Effector memory CD4-positive, alpha-beta T cell (primary cell): ENCODE measurements at places on chromosomes 16 and 17.
A peak's percentile ranks its signal among the peaks of the same experiment; 100 is the strongest.

DNA sequence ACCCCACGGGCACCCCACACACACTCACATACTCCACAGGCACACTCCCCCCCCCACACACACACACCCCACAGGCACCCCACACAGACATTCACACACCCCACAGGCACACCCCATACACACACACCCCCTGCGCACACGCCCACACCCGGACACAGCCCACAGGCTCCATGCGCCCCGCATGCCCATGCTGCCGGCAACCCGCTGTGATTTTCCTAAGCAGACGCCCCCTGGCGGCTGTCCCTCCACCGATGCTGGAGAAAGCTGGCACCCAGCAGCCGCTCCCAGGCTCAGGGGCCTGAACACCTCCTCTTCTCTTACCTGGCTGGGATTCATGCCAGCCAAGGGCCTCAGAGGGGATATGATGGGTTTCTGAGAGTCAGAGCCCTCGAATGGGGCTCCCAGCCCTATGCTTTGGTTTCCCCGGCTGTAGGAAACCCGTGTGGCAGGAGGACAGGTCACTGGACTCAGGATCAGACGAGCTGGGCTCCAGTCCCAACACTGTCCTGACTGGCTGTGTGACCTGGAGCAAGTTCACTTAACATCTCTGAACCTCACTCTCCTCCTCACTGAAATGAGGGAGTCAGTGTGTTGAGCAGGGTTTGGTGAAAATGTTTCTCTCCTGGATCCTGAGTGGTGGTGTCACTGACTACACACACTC lies 19.6 kb upstream of the TNFRSF13B start:
- DNase-seq = peak; percentile 45

- no peak for DNase-seq
Observed at GRCh38 chr17:10556301-10557005, 7.0 kb upstream of the MYH2 start.

DNA sequence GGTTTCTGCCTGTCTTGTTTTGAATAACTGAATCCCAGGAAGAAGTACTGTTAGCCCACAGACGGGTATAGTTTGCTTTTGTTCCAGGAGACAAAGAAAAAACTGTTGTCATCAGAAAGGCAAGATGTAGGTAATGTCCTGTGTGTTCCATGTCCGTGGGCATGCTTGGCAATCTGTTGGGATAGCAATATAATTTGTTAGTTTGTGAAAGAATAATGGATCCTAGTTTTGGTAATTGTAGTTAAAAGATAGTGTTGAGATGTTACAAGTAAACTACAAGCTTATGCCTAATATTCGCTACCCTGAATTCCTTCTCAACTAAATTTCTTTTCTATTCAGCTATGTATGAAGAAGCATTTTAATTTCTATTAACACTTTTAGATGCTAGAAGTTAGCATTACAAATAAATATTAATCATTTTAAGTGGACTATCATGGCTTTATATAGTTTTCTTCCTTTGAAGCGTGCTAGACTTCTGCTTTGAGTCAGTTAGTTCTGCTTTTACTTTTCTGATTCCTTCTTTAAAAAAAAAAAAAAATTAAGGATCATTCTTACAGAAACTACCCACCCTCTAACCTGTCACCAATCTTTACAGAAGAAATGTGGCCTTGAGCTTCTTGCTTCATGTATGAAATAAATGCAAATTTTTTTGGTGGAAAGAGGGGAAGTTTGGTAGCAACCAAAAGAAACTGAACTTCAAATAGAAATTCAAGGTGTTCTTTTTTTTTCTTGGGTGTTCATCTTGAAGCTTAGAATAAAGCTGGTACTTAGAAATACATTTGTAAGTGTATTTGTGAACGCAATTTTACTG lies 2.4 kb downstream of the EVI2A start:
- no peak for DNase-seq

- DNase-seq = no peak
Observed at GRCh38 chr16:77928096-77928495, 94.3 kb upstream of the CLEC3A start.

- no peak for DNase-seq
Observed at GRCh38 chr17:4514206-4514605, 15.5 kb downstream of the SPNS2 start.

DNA sequence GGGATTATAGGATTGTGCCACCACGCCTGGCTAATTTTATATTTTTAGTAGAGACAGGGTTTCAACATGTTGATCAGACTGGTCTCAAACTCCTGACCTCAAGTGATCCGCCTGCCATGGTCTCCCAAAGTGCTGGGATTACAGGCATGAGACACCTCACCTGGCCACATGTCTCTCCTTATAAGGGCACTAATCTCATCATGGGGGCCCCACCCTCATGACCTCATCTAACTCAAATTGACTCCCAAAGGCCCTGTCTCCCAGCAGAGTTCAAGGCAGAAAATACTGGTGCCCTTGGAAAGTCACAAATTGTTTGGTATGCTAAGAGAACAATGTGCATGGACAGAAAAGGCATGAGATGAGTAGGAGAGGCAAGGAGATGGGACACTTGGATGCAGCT lies 49.3 kb upstream of the GRIN2A start:
- no peak for DNase-seq

GRCh38 chr17:73912373-73912746 lies 268.1 kb upstream of the SDK2 start:
- no peak for DNase-seq

DNA sequence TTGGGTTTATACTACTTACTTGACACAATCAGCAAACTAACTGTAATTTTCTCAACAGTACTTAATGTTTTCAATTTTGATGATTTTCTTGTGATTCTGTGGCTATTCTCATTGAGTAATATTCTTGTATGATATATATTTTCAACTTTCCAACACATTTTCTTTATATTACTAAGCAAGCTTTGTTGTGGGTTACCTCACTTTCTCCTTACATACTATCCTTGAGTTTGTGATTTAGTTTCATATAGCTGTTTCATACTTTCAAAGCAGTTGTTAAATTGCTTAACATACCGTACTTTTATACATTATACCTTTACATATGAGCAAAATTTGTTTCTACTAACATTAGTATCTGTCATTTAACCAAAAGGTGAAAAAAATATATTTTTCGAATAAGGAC lies 197.1 kb downstream of the BCAS3 start:
- no peak for DNase-seq

GRCh38 chr16:27966756-27967155 lies 96.8 kb downstream of the GSG1L start:
- DNase-seq = no peak

GRCh38 chr16:54911079-54911478 lies 19.6 kb upstream of the IRX5 start:
- no peak for DNase-seq

DNA sequence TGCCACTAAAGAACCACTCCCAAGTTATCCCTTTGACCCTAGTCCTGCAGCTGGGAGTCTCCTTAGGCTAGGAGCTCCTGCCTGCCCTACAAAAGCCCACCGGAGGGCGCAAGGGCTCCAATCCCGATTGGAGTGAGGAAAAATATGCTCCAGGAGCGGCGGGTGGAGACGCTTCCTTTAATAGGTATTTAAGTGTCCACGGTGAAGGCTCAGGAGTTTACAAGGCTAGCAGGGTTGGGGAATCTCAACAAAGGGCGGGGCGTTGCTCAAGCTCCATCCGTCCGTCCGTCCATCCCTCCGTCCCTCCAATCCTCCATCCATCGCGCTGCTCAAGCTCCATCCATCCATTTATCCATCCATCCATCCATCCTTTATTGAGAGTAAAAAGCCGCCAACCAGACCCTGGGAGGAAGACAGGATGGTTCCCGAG lies 556 bp upstream of the SPNS1 start:
- DNase-seq = no peak

DNA sequence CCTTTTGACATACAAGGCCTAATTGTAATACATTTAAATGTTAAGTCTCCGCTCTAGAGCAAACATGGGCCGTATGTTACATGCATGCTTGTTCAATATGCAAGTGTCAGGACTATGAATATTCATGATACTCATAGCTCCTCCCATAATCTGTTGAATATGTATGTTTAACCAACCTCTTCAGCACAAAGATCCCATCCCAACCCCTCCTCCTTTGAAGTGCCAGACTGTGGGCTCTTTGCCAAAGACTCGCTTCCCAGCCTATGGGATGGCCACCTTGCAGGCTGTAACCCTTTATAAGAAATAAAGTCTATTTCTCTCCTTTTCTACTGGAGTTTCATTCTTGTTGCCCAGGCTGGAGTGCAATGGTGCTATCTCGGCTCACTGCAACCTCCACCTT lies 156.2 kb downstream of the ABCC12 start:
- DNase-seq = no peak

DNA sequence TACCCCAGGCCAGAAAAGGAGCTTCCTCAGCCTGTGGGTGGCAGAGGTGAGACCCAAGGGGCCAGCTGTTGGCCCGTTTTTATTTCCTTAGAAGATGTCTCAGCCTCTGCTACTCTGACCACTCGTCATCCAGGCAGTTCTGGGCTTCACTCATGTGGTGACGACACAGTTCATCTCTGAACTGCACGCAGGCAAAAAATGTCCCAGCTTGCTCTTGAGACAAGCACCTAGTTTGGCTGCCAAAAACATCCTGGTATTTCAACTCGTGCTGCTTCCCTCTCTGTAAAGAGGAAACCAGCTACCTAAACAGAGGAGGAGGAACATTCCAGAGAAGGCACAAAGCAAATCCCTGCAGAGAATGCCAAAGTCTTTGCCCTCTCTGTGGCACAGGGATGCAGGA lies 125.7 kb downstream of the XYLT1 start:
- no peak for DNase-seq

GRCh38 chr16:52592778-52593177 lies 45.8 kb upstream of the TOX3 start:
- DNase-seq = no peak

DNA sequence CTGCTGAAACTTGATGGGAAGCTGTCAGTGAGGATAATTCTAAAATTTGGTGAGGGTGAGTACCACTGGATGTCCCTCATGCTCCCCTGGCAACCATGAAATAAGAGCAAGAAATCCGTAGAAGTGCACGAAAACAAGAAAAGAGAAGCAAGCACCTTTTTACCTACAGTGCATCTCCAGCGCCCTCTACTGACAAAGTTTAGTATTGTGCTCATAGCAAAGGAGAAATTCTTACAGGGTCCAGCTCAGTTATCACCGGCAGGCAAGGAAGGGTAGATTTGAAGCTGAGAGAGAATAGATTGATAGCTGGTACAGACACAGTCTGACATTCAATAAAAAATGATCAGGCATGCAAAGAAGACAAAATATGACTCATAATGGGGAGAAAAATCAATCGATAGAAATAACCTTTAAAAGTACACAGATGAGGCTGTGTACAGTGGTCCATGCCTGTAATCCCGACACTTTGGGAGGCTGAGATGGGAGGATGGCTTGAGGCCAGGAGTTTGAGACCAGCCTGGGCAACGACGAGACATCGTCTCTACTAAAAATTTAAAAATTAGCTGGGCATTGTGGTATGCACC lies 28.3 kb upstream of the TEX2 start:
- DNase-seq = no peak

GRCh38 chr17:40452921-40453378 lies 9.7 kb downstream of the IGFBP4 start:
- DNase-seq = no peak

- DNase-seq = no peak
Observed at GRCh38 chr16:10321407-10322387, 64.2 kb upstream of the ATF7IP2 start.

DNA sequence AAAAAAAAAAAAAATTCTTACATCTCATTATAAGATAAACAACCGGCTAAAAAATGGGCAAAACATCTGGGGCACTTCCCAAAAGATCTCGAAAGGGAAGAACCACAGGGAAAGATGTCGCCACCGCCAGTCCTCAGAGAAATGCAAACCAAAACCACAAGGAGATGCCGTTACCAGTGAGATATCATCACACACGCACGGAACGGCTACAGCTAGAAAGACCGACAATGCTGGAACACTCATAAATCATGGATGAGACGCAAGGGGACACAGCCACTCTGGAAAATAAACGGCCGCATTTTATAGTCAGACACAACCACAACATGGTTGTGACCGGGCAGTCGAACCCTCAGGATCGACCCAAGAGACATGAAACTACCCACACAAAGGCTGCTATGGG lies 24.5 kb downstream of the WDR45B start:
- DNase-seq = no peak

GRCh38 chr16:89184677-89184932 lies 13.1 kb downstream of the CDH15 start:
- DNase-seq = no peak

- DNase-seq = no peak
Observed at GRCh38 chr17:68507576-68507975, 4.7 kb upstream of the PRKAR1A start.

DNA sequence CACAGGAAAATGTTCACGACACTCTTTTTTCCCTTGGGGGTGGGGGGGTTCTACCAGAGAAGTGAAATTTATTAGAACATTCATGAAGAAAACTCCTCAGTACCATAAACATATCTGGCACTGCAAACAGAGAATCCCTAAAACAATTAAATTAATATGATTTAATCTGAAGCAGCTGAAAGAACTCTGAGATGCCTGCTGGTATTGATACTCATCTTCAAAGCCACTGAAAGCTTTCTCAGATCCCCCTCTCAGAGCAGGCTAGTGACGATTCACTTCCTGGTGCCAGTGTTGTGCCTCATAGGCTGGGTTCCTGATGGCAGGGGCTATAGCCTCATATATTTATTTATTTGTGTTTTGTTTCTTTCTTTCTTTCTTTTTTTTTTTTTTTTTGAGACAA lies 52.7 kb downstream of the MYH10 start:
- no peak for DNase-seq

DNA sequence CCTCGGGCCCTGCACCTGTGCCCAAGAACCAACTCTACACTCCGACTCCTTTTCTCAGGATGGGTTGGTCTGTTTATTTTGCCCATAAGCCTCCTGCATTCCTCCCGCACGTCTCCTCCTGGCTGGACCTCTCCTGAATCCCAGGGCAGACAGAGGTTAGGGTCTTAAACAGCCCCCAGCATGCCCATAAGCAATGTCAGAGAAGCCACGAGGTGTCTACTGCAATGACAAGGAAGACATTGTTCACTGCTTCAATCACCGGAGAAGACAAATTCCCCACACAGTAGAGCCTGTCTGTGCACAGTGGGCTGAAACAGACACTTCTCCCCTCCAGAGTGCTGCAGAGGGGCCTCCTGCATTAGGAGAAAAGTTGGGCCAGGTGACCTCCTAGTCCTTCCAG lies 230.6 kb upstream of the RPL38 start:
- DNase-seq = no peak

DNA sequence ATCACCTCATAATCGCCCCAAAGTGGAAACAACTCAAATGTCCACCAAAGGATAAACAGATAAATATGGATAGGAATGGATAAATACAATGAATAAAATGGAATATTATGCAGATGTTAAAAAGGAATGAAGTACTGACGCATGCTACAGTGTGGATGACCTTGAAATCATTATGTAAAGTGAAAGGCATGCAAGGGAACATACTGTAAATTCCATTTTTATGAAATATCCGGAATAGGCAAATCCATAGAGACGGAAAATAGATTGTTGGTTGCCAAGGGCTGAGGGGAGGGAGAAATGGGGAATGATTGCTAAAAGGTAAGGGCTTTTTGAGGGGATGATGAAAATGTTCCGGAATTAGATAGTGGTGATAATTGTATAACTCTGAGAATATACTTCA lies 36.0 kb downstream of the STAT5B start:
- DNase-seq = no peak
